H1 (cell line): ENCODE measurements at places on chromosomes 4 and X. TPM values are rescaled to one million over a fixed set of nuclear protein-coding genes. Genes with fewer than 3 reads are reported as not detected.

GRCh38 chrX:39499996-39500395 lies 597.8 kb downstream of the BCOR start:
- no peak for DNase-seq
- H3K27me3 ChIP-seq, result no peaks in the 10 kb centered on the region
- no peaks in the 10 kb centered on the region for H3K4me1 ChIP-seq
- H3K36me3 ChIP-seq, result no peaks in the 10 kb centered on the region

DNA sequence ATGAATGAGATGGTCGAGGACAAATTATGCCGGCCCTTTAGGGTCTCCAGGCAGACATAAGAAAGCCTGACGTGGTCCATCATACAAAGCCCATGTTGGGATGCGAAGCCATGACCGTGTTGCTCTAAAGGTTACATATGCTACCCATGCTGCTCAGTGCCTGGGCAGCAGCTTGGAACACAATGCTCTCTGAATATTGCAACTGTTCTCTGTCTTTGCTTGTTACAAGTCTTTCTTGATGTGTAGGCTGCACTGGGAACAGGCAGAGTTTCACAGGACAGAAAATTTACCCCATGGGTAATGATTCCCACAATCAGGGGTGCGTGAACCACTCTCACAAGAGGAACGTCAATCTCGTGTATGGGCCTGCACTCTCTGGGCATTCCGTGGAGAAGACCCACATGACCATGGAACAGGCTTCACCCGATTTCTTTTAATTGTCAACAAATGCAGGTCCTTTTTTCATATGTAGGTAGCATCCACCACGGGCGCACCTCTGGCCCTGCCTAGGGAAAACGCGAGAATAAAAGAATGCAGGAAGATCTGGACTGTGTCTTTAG lies 66.3 kb downstream of the NBDY start:
- no peaks in the 10 kb centered on the region for H3K4me1 ChIP-seq
- H3K27ac ChIP-seq, result no peak overlapping the region
- DNase-seq, result no peak
- no peak overlapping the region for H3K4me3 ChIP-seq

GRCh38 chrX:9337046-9337445 lies 127.8 kb upstream of the TBL1X start:
- H3K4me3 ChIP-seq, result no peak overlapping the region
- no peaks in the 10 kb centered on the region for H3K36me3 ChIP-seq
- DNase-seq, result no peak
- no peak overlapping the region for H3K27ac ChIP-seq
- H3K27me3 ChIP-seq, result no peaks in the 10 kb centered on the region

GRCh38 chr4:38696697-38697096 lies 32.7 kb downstream of the KLF3 start:
- peaks cover 25% of the 10 kb centered on the region; the same call in 1 of the 2 replicates for H3K36me3 ChIP-seq
- no peak overlapping the region for H3K4me3 ChIP-seq
- H3K4me1 ChIP-seq, result peaks cover 4% of the 10 kb centered on the region; the same call in 1 of the 2 replicates
- no peaks in the 10 kb centered on the region for H3K27me3 ChIP-seq
- DNase-seq, result no peak

DNA sequence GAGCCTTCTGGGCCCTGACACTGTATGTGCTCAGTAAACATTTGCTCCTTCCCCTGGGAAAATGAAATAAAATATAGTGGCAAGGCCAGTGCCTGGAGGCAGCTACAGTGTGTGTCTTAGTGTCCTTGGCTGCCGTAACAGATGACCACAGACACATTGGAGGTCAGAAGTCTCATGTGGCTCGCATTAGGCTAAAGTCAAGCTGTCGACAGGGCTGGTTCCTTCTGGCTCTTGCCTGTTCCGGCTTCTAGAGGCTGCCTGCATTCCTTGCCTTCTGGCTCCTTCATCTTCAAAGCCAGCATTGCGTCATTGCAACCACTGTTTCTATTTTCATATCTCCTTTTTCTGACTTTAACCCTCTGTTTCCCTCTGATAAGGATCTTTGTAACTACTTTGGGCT lies 83.6 kb upstream of the STX18 start:
- no peaks in the 10 kb centered on the region for H3K27me3 ChIP-seq
- no peaks in the 10 kb centered on the region for H3K4me1 ChIP-seq
- H3K36me3 ChIP-seq, result no peaks in the 10 kb centered on the region
- no peak for DNase-seq
- no peak overlapping the region for H3K4me3 ChIP-seq
- no peak overlapping the region for H3K27ac ChIP-seq

- no peaks in the 10 kb centered on the region for H3K36me3 ChIP-seq
- DNase-seq, result no peak
- H3K4me1 ChIP-seq, result no peaks in the 10 kb centered on the region
- no peak overlapping the region for H3K27ac ChIP-seq
These were observed 323.5 kb upstream of the CASK start for GRCh38 chrX:42246814-42247213.

- DNase-seq, result no peak
- no peaks in the 10 kb centered on the region for H3K4me1 ChIP-seq
- no peaks in the 10 kb centered on the region for H3K27me3 ChIP-seq
These were observed 44.9 kb upstream of the GPRIN3 start for GRCh38 chr4:89352541-89352940.

DNA sequence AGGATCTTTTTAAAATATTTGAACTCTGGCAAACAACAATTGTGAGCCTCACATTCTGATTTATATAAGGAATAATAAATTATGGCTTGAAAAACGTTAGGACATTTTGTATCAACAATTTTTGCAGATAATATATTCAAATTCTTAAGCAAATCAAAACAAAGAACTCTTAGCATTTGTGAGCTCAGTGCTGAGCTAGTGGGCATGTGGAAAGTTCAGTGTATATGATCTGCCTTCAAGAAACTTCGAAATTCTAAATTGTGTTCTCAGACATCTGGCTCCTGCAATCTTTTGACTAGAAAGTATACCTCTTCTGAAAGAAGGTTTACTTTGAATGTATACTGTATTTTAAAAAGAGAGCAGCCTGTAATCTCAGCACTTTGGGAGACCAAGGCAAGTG lies 122.3 kb upstream of the NEIL3 start:
- no peaks in the 10 kb centered on the region for H3K36me3 ChIP-seq
- H3K4me1 ChIP-seq, result no peaks in the 10 kb centered on the region
- no peak overlapping the region for H3K27ac ChIP-seq
- no peaks in the 10 kb centered on the region for H3K27me3 ChIP-seq
- no peak for DNase-seq
- H3K4me3 ChIP-seq, result no peak overlapping the region

The CAPN6 gene
- total RNA-seq, result 10.6 and 10.8 TPM in 2 replicates
